ENCODE measurements at places on chromosomes 7 and 10. TPM values are rescaled to one million over a fixed set of nuclear protein-coding genes. Genes with fewer than 3 reads are reported as not detected.

The ELAPOR2 gene
- 4.1 TPM for polyA plus RNA-seq

GRCh38 chr10:133044401-133044811 lies 43.3 kb upstream of the ADGRA1 start:
- DNase-seq = no peak

DNA sequence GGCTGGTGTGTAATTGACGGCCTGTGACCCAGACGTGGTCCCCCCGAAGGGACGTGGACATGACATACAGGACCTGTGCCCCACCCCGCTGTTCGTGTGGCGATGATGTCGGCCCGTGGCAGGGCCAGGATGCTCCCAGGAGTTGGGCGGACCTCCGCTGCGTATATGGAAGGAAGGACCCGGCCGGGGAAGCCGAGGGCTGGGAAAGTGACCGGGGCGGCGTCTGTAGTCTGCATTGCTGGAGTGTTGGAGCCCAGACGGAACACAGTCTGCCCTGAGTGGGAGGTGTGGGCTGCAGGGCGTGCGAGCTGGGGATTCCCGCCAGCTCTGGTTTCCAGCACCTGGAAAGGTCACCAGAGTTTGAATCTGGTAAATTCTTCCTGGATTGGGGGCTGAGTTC lies 45.0 kb upstream of the FOXL3 start:
- DNase-seq = no peak

The SPDYE2 gene
- 7.4 TPM for polyA plus RNA-seq

DNA sequence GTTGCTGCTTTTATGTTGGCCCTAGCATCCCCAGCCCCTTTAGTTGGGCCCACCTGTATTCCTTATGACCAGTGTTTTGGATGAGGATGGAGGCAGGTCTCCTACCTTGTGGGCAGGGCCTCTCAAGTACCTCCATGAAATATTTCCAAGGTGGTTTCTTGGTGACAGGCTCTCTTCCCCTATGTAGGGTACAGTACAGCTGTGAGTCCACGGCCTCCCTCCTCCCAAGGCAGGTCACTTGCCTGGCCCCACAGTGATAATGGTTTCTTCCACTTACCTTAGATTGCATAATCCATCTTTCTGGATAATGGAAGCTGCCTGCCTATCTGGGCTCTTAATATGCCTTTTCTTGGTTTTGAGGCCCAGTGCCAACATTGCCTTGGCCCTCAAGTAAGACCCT lies 110.4 kb downstream of the NT5C2 start:
- no peak for DNase-seq

GRCh38 chr7:33072471-33072870 lies 9.9 kb upstream of the NT5C3A start:
- DNase-seq = no peak

- DNase-seq = no peak
Observed at GRCh38 chr10:25508112-25508815, 333.5 kb downstream of the GPR158 start.

GRCh38 chr7:84637568-84638338 lies 443.2 kb upstream of the SEMA3A start:
- DNase-seq = peak; percentile 17

The EPO gene
- 0.18 TPM for polyA plus RNA-seq

DNA sequence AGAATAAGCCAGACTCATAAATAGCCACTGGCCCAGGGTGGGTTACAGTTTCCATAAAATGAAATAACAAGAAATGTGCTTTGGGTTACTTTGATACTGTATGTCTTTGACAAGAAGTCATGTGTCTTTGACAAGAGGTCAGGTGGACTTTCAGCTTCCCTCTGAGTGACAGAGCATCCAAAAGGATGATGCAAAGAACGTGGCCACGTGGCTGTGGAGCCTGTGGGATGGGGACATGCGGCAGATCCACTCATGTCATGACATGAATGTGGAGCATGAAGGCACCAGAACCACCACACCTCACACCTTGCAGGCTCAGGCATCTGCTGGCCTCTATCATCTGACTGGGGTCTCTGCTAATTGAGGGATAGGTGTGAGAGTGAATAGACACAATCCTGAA lies 37.1 kb upstream of the CUX1 start:
- DNase-seq = no peak

- DNase-seq = no peak
Observed at GRCh38 chr10:121138918-121139317, 287.8 kb downstream of the WDR11 start.

DNA sequence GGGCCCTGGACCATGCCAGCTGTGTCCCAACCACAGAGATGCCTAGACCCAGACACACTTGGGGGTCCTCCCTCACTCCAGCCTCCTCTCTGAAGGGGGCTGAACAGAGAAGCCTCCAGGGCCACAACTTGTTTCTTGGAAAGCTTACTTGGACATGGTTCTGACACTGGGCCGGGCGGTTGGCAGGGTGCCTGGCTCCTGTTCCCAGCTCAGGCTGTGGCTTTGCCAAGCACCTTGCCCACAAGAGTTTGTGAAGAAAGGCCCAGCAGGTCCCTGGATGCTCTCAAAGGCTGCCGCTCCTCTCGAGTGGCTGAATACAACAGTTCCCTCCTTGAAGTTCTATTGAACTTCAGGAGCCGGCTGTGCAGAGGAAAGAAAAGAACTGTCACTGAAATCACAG lies 181.6 kb downstream of the PTPN20 start:
- DNase-seq = no peak

DNA sequence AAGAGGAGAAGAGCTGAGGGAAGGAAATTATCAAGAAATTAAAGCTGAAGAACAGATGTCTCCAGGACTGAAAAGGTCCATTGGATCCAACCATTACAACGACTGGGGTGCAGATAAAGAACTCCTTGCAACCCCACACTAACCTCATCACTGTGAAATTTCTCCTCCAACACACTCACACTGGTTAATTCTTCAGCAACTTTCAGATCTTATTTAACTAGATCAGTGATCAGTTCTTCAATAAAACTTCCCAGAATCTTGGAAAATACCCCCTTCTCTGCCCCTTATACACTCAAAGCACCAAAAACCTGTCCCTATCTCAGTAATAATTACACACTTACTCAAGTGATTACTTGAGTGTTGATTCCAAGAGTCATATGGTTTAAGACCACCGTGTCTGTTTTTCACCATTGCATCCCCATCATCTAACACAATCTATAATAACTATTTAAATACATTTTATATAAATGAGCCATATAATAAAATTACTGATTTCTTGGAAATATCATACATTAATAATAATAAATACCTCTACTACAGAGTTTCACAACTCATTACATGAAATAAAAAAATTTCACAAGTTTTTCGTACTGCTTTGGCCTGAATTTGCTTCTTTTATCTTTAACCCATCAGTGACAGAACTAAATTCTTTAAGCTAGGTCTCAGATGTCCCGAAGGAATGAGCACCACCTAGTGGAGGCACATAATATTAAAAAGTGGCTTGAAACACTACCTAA lies 123.7 kb downstream of the MPP7 start:
- DNase-seq = no peak

The IQUB gene
- polyA plus RNA-seq = 0.47 TPM

The CCDC146 gene
- polyA plus RNA-seq = 9.6 TPM

DNA sequence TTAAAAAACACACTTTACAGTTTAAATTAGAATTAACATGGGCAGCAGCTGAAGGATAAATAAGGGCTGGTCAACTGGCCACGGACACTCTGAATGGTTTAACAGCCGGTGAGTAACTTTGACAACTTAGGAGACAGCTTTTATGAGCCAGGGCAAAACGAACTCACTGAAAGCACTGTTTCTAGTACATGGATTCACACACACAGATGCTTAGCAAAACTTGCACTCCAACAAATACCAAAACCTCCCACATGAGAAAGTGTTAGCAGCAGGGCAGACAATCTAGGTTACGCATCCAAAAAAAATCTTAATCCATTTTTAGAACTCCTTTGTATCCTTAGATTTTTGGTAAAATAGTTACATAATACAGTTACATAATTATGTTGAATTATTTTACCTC lies 486.4 kb downstream of the PHTF2 start:
- DNase-seq = no peak

Measured in forelimb muscle (tissue), 1 donor.